ENCODE measurements at places on chromosomes 11 and 22.
A peak's percentile ranks its signal among the peaks of the same experiment; 100 is the strongest.

DNA sequence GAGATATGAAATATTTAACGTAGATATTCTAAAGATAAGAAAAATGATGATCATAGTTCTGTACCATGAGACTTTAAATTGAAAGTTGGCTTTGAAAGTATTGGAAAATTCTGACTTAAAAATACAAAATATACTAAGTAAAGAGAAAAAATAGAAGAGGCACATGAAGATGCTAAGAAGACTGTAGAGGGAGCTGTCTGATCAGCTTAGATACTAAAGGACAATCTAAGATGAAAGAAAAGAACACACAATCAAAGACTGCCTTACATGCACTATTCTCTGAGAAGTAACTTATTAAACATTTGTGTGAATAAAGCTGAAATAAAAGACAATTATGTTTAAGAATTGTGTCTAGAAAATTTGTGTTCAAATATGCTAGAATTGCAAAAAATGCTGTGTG lies 55.1 kb downstream of the RBMXL2 start:
- no peak for DNase-seq

- DNase-seq, result no peak
Measured at GRCh38 chr11:380491-380890, 11.2 kb downstream of the B4GALNT4 start.

DNA sequence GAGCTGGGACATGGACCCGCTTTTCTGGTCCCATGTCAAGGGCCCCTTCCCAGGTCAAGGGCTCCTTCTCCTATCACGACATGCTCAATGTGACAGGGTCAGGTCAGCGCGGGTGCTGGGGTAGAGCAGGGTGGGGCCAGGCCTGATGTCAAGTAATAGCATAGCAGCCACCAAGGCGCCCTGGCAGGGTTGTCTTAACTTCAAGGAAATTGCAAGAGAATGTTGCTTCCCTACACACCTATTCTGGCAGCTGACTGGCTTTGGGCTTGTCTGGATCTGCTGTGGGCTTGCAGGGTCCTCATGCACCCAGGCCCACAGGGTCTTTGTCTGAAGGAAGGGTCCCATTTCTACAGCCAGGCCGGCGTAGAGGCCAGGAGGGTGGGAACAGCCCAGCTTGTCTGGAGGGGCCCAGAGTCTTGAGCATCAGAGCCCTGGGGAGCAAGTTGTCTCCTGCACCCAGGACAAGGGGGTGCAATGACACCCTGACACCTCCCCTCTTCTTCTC lies 71.4 kb downstream of the BUD13 start:
- no peak for DNase-seq

DNA sequence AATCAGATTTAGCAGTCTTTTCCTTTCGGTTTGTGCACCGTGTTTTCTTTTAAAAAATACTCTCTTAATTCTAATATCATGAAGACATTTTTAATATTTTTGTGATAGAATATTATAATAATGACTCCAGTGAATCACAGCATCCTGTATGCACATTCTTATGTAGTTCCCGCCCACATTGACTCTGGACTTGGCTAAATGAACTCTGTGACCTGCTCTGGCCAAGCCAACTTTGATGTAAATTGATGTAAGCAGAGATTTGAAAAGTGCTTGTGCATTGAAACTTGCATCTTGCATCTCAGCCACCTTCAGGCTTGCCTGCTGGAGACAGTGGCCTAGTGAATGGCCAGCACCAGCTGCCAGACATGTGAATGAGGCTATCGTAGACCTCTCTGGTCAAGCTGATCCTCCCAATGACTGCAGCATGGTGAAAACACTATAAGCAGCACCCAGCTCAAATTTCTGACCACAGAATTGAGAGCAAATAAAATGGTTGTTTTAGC lies 29.2 kb upstream of the PGM2L1 start:
- DNase-seq, result no peak

DNA sequence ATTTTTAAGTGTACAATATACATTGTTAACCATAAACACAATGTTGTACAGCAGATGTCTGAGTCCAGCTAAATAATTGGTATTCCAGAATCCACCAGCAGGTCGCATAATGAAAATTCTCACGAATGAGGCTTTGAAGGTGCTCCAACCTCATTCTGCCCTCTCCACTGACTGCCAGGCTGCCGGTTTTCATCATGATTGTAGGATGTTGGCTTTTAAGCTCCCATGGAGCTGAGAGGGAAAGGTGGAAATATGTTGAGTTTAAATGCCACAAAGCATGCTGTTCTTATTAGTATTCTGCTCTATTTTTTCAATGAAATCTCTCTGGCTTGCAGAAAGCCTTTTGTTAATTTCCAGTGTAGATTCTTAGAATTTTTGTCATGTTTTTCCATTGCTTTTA lies 337.2 kb upstream of the DDI1 start:
- no peak for DNase-seq

- DNase-seq, result no peak
Measured at GRCh38 chr11:88618327-88619070, 281.0 kb upstream of the CTSC start.

- peak; percentile 66 for DNase-seq
Measured at GRCh38 chr11:12157241-12157661, 46.9 kb downstream of the MICAL2 start.

GRCh38 chr11:95585069-95585751 lies 204.4 kb downstream of the FAM76B start:
- no peak for DNase-seq

DNA sequence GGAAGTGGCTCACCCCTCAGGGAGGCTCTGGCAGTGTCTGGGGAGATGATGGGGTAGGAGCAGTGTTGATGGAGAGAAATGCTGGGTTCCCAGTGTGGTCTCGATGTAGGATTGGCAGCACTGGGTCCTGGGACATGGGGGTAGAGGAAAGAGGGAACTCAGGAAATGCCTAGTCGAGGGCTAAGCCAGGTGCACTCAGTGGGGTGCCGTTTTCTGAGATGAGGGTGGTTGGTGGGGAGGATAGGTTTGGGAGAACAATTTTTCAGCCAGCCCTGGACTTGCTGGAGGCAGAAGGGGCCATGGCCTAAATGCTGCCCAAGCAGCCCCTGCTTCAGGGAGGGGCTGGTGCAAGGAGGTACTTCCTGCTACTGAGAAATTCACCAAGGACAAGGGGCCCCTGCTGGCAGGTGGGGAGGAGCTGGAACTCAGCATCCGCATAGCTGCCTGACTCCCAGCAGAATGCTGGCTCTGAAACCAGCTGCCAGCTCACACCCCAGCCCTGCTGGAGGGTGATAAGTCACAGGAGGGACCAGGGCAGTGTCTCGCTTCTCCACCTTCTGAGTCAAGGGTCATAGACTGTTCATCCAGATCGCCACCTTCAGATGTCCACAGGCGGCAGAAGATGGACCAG lies 6.0 kb downstream of the CCDC157 start:
- no peak for DNase-seq

DNA sequence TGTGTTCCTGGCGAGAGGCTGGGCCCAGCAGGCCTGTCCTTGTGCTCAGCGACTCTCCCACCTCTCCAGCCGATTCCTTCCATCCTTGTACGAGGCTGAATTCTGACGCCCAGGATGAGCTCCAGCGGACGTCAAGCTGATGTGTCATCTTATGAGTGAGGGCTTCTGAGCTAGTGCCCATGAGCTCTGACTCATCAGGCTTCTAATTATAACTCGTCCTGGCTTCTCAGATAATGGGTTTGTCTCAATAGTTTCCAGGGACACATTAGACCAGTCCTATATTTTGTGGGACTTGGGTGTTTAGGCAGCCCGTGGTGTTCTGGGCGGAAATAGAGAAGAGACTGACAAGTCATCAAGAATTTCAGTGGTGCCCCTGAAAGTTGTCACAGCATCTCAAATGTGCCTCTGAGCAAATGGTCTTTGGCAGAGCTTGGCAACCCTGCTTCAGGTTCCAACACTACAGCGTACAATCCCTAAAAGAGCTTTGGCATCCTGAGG lies 108.2 kb upstream of the CD44 start:
- DNase-seq, result peak; percentile 95

DNA sequence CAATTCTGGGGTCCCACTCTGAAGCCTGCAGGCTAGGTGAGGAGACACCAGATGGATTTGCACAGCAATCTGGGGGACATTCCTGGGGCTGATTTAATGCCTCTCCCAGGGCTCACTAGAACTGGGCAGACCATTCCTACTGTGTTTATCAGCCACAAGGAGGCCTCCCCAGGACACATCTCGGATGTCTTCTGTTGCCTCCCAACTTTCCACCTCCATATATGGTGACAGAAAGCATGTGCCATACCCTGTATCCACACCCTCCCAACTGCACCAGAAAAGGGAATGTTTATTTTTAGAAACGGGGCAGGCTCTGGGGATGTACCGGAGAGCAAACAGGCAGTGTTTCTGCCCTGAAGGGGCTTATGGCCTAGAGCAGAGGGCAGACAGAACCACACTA lies 181.8 kb downstream of the CSNK2A3 start:
- no peak for DNase-seq

- DNase-seq, result no peak
Measured at GRCh38 chr11:70067591-70068341, 10.4 kb upstream of the ANO1 start.

GRCh38 chr11:10407055-10407454 lies 48.0 kb upstream of the AMPD3 start:
- DNase-seq, result peak; percentile 59

GRCh38 chr11:112097734-112098528 lies 11.3 kb downstream of the SDHD start:
- DNase-seq, result no peak

- DNase-seq, result no peak
Measured at GRCh38 chr22:43883719-43884415, 7.9 kb downstream of the PNPLA5 start.

DNA sequence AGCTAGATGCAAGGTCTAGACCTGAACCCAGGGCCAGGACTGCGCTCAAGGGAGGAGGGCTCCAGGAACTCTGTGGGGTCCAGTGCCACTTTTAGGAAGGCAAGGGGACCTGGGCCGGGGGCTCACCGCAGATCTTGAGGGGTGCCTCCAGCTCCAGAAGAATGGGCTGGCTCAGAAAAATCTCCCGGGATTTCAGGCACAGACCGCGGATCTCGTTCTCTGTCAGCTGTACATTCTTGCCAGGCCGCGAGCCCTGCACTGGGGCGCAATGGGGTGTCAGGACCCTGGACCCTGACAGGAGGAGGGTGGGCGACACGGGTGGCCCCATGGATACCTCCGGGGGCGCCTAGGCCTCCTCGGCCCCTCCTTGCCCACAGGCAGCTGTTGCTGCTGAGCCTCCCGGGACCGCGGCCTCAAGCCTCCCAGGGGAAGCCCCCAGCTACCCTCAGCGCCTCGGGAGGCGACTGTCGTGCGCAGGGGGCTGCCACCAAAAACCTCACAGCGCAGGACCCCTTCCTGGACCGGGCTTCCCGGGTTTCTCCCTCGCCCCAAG lies 640 bp downstream of the PPP1CA start:
- no peak for DNase-seq

DNA sequence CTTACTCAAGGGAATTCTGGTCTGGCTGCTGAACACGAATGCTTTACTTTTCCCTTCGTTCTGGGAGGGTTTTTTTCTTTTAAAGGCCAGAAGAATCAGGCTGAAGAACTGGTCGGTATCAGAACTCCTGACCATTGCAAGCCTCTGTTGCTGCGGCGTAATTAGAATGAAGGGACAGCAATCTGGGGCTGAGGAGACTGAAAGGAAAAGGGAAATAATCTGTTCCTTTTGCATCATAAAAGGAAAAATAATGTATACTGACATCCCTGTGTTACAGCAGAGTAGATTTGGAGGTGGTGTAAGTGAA lies 670 bp downstream of the SC5D start:
- DNase-seq, result no peak

- DNase-seq, result no peak
Measured at GRCh38 chr11:30405385-30405784, 82.5 kb downstream of the ARL14EP start.

DNA sequence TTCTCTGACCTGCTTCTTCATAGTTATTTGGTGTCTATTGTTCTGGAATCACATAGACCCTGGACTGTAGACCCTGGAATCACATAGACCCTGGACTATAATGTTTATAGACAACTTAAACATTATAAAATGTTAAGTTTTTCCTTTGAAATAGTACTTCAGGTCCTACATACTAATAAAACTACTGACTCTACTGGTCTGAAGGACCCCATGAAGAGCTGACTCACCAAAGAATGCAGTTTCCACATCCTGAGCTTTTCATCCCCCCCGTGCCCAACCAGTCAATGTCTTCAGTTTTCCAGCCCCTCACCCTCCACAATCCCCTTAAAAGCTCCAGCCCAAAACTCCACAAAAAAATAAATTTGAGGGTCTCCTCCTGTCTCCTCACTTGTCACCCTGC lies 6.6 kb upstream of the PLEKHA7 start:
- DNase-seq, result no peak

DNA sequence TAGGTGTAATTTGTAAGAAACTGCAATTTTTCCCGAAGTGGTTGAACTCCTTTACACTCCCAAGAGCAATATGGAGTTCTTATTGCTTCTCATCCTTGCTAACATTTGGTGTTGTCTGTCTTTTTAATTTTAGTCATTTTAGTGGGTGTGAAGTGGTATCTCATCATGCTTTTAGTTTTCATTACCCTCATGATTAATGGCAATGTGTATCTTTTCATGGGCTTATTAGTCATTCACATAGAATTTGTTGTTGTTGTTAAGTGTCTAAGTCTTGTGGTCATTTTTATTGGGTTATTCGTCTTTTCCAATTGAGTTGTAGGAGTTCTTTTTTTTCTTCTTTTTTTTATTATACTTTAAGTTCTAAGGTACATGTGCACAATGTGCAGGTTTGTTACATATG lies 238.3 kb upstream of the SESN3 start:
- no peak for DNase-seq

DNA sequence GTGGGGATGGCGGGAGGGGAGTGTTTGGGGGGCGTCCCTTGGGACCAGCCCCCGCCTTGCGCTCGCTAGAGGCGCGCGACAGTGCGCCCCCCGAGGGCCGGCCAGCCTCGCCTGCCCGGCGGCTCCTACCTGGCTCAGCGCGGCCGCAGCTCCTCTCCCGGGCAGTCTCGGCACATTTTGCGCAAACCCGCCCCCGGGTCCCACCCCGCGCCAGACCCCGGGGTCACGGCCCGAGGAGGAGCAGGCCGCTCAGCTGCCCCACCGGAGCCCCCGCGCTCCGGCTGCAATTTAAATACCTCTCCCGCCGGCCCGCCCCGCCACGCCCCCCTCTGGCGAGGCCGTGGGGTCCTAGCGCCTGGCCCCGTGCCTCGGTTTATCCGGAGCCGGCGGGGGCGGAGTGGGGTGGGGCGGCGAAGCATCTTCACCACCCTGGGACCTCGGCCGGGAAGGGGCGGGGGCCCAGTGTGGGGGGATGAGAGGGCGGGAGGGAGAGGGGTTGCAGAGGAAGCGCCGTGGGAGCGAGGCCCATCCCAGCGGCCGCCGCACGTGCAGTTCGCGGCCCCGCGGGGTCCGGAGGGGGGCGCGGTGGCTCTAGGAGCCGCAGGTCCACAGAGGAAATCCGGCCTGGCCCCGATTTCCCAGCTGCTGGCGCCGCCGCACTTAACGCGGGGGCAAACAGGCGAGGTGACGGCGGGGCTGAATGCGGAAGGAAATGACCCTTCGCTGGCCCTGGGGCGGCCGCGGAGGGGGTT lies at the start of gene LRRC32:
TSS of gene LRRC32 (minus strand) at position 263 of the 752 bp plus-strand sequence. CDS start 4,793 bp downstream, outside the sequence.
- DNase-seq, result no peak

- DNase-seq, result no peak
Measured at GRCh38 chr11:26769027-26769426, 47.2 kb upstream of the SLC5A12 start.

- DNase-seq, result no peak
Measured at GRCh38 chr11:15851051-15851498, 505.3 kb downstream of the SOX6 start.

- DNase-seq, result no peak
Measured at GRCh38 chr11:73637012-73637411, 9.4 kb upstream of the PLEKHB1 start.

GRCh38 chr11:130631119-130631518 lies 182.7 kb downstream of the ADAMTS15 start:
- peak; percentile 59 for DNase-seq

- DNase-seq, result no peak
Measured at GRCh38 chr11:109933126-109933525, 160.1 kb upstream of the ZC3H12C start.

GRCh38 chr11:11735586-11735985 lies 106.2 kb upstream of the USP47 start:
- DNase-seq, result no peak
